ENCODE measurements at places on chromosomes 7 and 10.

DNA sequence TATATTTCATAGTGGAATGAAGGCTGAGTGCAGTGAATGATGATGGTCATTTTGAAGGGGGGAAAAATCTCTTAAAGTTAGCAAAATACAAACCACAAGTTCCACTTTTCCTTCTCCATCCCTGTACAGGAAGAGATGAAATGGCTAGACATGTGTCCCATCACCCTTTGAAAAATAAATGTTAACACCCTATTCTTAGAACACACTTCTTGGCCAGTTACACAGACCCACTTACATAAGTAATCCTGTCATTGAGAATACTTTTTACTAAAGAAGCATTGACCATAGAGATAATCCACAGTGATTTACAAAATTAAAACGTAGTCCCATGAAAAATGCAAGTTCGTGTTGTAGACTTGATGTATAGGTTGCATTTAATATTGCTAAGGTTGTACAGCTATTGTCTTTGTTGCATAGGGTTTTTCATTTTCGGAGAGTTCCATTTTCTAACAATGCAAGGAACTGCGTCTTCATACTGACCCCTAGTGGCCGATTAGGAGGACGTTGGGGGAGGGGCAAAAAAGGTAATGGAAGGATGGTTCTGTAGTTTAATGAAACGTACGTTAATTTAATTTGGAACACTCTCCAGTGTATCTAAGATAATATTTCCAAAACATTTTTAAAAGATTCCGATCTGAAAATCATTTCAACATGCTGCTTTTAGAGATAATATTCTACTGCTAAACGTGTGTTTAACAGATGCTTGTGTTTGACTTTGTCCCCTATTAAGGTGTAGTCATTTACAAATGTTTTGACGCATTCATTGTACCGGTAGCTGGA, 60.9 kb downstream of the ARMC3 start:
- DNase-seq = peak; percentile 63

- DNase-seq = peak; percentile 63
Measured at GRCh38 chr7:17131060-17131345, 167.4 kb upstream of the AHR start.

- no peak for DNase-seq
Measured at GRCh38 chr10:42879380-42880254, 97.0 kb downstream of the BMS1 start.

DNA sequence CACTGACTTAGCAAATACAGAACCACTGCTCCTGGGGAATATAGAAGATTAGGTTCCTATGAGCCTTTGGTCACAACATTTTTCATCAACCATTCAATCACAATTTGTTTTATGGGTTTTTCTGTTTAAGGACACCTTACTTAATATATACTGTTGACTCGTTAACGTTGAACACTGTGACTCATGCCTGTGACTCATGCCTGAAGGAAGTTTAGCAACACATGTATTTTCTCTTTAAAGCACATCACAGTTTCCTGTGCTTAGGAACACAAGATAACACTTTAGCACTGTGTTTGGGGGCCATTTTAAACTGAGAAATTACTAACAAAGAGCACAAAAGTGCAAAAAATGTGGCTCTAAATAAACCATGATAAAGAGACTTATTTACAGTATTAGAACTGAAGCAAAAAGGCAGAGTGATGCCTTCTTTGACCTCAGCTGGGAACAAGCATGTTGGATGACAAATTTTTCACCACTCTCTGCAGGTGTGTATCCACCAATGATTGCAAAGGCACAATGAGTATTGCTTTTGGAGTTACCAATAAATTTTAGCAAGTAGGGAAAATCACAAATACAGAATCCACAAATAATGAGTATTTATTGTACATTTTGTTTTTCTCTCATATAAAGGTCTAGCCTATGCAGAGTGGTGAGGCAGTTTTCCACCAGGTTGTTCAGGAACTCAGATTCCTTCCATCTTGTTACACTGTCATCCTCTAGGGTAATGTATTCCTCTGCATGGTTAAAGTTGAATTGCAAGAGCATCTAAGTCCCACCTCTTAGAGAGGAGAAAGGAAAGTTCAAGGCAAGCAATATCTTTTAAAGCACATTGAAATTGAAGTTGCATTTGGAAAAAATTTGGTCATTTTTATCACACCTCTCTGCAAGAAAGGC, 7.3 kb downstream of the FGFBP3 start:
- peak; percentile 64 for DNase-seq

GRCh38 chr10:78970261-78970660, 98.5 kb upstream of the ZMIZ1 start:
- DNase-seq = no peak

DNA sequence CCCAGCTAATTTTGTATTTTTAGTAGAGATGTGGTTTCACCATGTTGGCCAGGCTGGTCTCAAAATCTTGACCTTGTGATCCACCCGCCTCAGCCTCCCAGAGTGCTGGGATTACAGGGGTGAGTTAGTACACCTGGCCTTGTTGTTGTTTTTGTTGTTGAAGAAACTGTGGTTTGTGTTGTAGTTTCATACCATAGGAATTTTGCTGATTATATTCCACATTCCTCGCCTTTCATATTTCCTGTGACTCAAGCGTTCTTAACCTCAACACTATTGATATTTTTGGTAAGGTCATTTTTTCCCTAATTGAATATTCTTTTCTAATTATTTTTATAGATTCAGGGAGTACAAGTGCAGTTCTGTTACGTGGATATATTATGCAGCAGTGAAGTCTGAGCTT, 16.7 kb downstream of the LIPF start:
- no peak for DNase-seq

DNA sequence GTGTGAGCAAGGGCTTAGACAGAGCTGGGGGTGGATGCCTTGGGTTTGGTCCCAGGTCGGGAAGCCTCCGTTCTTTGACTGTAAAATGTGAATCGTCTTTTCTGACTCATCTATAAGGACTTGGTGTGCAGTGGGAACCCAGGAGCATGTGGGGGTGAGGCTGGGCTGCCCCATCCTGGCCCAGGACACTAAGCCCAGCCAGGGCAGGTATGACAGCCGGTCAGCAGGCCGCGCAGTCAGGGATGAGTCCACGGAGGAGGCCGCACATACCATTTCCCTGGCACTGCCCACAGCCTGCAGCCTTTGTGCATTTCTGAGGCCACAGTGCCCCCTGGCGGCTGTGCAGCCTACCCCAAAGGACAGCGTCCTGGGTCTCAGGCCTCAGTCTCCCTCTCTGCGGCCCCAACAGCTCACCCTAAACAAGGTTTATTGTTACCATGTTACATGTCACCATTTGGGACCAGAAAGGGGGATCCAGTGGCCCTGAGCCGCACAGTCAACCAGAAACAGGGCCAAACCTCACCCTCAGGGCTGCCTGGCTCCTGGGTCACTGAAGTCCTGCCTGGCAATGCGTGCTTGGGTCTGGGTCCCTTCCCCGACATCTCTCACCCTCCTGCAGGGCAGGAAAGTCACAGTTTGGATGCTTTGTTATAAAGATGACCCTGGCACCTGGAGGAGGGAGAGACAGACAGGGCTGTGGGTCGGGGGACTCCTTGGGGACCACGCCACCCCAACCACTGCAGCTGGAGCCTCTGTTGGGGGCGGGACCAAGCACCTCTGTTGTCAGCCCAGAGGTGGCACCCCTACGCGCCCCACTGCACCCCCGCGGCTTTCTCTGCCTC, 14.4 kb upstream of the SH2B2 start:
- DNase-seq = peak; percentile 60

- peak; percentile 3 for DNase-seq
Measured at GRCh38 chr7:117872561-117873309, 506 bp downstream of the CTTNBP2 start.

DNA sequence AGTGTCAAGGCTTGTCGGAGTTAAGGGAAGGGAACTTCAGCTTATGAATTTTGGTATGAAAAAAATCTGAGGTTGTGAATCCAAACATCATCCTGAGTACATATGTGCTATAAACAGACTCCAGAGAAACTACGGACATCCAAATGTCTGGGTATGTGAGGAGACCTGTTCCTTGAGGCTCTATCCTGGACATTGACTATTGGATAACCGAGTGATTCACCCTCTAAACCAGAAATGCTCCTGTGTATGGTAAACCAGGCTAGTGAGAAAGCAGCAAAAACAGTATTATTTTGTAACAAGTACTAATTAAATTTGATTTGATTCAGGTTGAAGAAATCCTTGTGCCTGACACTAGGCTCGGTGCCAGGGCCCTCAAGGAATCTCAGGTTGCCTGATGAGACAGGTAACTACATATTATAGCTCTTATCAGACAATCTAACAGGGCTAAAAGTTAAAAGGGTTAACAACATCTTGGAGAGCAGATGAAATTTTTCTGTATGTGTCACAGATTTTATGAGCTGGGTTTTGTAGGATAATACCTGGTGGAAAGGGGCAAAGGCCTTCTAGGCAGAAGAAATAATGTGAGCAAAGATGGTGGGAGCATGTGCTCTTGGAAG, 10.4 kb upstream of the STOX1 start:
- no peak for DNase-seq

GRCh38 chr7:144568233-144568632, 164.7 kb upstream of the NOBOX start:
- no peak for DNase-seq

DNA sequence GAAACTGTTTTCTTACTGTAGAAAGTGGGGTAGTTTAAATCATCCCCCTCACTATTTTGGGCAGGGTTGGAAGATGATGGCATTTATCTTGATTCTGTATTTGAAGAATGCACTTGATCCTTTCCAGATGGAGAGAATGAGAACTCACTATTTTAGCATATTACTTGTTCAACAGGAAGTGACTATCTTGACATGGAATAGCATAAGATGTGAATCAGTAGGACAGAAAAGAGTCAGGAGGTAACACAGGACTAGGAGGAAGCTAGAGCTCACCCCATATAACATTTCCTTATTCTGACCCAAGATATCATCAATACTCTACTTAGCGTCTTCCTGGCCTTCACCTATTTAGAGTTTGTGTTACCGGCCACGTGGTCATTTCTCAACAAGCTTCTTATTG, 400.2 kb downstream of the PHTF2 start:
- DNase-seq = no peak

GRCh38 chr7:69844264-69844868, 246.1 kb downstream of the AUTS2 start:
- no peak for DNase-seq

DNA sequence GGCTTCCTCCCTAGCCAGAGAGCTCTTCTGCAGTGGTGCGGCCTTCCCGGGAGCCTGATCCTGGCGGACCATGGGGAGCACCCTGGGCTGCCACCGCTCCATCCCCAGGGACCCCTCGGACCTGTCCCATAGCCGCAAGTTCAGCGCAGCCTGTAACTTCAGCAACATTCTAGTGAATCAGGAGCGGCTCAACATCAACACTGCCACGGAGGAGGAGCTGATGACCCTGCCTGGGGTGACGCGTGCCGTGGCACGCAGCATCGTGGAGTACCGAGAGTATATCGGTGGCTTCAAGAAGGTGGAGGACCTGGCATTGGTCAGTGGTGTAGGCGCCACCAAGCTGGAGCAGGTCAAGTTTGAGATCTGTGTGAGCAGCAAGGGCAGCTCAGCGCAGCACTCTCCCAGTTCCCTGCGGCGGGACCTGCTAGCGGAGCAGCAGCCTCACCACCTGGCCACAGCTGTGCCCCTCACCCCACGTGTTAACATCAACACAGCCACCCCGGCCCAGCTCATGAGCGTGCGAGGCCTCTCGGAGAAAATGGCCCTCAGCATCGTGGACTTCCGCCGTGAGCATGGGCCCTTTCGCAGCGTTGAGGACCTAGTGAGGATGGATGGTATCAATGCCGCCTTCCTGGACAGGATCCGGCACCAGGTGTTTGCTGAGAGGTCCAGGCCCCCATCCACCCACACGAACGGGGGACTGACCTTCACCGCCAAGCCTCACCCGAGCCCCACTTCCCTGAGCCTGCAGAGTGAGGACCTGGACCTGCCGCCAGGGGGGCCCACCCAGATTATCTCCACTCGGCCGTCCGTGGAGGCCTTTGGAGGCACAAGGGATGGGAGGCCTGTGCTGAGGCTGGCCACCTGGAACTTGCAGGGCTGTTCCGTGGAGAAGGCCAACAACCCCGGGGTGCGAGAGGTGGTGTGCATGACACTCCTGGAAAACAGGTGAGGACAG, 1.5 kb downstream of the EEPD1 start:
- no peak for DNase-seq

DNA sequence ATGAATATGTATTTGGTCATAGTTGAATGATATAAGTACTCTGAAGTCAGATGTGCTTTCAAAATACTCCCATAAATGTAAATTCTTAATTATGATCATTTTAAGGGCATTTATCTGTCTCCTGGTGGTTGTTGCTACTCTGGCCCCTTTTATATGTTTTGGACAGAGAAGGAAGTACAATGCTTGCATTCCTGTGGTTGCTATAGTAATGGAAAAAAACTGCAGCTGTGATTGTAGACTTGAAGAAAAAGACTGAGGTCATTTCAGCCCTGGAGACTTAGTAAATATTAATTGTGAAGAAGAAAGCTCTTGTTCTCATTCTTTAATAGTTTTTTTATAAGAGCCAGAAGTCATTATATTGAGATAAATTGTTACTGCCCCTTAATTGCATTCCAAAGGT, 70.2 kb upstream of the FERD3L start:
- peak; percentile 9 for DNase-seq

DNA sequence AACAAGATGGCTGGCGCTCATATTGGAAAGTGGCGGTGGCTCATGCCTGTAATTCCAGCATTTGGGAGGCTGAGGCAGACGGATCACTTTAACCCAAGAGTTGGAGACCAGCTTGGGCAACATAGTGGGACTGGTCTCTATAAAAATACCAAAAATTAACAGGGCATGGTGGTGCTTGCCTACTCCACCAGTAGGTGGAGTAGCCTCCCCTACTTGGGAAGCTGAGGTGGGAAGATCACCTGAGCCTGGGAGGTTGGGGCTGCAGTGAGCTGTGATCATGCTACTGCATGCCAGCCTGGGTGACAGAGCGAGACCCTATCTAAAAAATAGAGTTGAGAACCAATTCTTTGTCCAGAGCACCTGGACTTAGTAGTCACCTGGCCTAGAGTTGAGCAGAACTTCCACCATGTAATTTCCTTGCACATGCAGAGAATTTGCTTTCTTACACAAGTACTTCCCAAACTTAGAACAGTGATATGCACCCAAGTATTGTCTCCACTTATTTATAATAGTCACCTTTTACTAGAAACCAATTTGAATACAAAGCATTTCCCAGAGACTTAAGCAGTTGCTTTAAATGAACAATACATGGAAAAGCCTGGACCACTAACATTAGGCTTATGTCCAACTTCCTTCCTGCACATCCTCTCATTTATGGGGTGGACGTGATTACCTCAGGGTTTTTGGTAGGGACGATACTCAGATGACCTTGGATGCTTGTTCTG, 15.9 kb downstream of the LAMB4 start:
- no peak for DNase-seq

GRCh38 chr7:142053988-142054387, 57.5 kb upstream of the MGAM2 start:
- no peak for DNase-seq

GRCh38 chr10:112344261-112344660, 29.7 kb upstream of the ACSL5 start:
- no peak for DNase-seq

GRCh38 chr7:131480384-131481315, 75.8 kb downstream of the PODXL start:
- peak; percentile 24 for DNase-seq

- DNase-seq = no peak
Measured at GRCh38 chr7:104981672-104982037, 32.4 kb upstream of the KMT2E start.

- no peak for DNase-seq
Measured at GRCh38 chr7:138975343-138976104, 5.7 kb downstream of the KIAA1549 start.
